ENCODE measurements at places on chromosomes 11 and 22.

DNA sequence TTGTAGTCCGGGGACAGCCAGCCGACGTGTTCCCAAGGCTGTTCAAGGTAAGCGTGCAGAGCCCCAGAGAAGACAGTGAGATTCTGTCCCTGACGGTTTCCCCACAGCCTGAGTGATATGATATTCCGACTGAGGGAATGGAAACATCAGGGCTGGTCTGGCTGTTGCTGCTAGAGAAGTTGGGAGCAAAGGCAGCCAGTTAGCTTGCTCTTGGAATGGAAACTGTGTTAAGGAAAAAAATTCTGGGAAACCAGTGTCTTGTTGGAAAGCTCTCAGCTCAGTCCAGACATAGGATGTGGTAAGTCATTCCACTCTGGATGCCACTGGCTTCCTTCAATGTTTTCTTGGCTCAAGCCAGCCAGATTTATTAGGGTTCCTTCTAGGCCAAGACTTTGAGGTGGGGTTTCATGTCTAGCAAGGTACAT, 8.8 kb downstream of the CRY2 start:
- no peak for DNase-seq

DNA sequence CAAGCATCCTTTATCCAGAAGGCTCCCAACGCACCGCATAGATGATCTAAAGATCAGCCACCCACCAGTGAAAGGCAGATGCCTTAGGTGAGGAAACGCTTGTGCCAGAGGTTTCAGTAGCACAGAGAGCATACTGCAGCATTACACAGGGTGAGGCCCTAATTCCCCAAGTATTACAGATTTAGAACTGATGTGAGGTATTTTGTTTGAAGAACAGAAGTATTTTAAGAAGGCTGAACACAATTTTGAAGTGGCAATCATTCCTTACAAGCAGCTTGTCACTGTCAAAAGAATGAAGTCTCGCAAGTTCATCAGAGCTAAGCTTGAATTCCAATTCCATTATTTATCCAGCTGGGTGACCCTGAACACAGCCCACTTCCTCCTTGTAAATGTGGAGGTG, 70.0 kb upstream of the FAT3 start:
- no peak for DNase-seq

DNA sequence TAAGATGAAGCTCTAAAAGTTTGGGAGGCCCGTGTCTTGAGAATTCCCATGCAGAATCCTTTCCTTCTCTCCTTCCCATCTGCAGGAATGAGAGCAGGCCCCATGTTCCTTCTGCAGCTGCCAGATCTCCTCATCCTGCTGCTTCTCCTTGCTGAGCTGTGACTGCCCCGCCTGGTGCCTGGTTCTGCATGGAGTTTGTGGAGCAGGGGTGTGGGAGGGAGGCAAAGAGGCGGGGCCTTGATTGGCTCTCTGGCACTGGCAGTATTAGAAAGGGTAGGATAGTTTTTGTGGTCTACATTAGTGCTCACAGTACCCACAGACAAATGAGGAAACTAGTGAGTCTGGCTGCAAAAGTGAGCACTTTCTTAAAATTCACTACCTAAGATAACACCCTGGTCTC, 91.1 kb upstream of the CLPB start:
- DNase-seq, result no peak

GRCh38 chr22:48315439-48316256, 1512.0 kb downstream of the BRD1 start:
- DNase-seq, result no peak

DNA sequence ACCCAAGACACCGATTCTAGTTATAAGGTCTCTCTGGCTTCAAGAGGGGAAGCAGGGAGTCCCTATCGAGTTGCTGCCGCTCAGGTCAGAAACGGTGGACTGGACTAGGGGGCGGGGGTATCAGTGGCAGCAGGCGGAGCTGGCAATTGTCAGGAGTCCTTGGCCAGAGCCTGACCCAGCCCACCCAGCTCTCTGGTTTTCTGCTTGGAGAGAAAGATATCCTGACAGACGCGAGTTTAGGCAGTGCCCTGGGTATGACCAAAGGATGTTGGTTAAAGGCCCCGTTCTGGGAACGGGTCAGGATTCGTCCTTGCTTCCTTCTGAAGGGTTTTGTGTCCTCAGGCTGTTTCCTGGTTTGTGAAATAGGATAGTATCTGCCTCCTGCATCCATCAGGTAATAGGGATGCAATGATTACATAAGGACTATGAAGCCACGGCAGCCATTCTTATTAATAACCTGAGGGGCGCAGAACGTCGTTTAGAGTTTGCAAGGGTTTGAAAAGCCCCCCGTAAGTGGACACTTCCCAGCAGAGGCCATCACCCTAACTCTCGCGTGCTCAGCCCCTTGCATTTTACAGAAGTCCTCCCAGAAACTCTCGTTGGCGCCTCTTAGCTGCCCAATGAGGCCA, 700 bp upstream of the DEPDC5 start:
- DNase-seq, result no peak

DNA sequence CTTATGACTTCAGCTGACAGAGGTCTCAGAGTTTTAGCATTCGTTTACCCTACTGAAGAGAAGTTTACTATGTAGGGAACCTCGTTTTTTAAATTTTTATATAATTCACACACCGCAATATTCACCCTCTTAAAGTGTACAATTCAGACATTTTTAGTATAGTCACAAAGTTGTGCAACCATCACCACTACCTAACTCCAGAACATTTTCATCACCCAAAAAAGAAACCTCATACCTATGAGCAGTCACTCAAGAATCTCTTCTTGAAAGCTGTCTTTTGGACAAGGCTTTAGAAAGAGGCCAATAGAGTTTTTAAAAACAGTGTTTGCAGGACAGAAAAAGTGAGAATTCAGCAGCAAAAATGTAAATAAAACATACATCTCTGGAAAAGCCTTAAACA, 39.5 kb upstream of the CLNS1A start:
- no peak for DNase-seq

GRCh38 chr22:46287873-46288751, 8.6 kb upstream of the GTSE1 start:
- DNase-seq, result peak; percentile 79

GRCh38 chr11:75323609-75324008, 27.9 kb downstream of the ARRB1 start:
- DNase-seq, result no peak

GRCh38 chr11:126832387-126832786, 168.2 kb downstream of the KIRREL3 start:
- no peak for DNase-seq

DNA sequence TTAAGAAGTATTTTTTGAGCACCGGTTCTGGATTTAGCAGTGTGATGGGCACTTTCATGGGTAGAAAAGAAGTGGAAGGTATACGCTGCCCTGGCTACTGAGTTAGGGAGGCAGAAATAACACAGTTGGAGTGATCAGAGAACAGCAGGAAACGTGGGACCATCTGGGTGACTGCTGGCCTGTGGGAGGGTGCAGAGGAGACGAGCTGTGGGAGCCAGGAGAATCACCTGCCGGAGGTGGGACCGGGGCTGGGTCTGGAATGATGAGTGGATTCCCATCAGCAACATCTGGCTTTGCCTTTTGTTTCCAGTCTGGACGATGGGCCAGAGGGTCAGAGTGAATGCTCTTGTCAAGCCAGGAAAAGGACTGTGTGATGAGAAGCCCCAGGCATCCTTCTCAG, 66.5 kb downstream of the BARX2 start:
- no peak for DNase-seq

DNA sequence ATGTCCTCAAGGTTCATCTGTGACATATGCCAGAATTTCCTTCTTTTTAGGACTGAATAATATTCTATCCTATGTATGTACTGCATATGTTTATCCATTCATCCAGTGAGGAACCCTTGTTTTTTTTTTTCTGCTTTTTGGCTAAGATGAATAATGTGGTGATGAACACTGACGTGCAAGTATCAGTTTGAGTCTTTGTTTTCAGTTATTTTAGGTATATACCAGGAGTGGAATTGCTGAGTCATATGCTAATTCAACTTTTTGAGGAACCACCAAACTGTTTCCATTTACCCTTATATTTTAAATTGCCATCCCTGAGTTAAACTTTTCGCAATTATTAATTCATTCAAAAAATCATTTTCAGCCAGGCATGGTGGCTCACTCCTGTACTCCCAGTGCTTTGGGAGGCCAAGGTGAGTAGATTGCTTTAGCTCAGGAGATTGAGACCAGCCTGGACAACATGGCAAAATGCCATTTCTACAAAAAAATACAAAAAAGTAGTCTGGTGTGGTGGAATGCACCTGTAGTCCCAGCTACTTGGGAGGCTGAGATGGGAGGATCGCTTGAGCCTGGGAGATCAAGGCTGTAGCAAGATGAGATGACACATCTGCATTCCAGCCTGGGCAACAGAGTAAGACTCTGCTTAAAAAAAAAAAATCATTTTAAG, 64.2 kb downstream of the MICAL2 start:
- no peak for DNase-seq

- DNase-seq, result peak; percentile 77
Measured at GRCh38 chr11:73950869-73951710, at the start of gene DNAJB13. DNAJB13 (plus strand) TSS chr11:73951026; CDS start chr11:73951070, 44 bp downstream.

DNA sequence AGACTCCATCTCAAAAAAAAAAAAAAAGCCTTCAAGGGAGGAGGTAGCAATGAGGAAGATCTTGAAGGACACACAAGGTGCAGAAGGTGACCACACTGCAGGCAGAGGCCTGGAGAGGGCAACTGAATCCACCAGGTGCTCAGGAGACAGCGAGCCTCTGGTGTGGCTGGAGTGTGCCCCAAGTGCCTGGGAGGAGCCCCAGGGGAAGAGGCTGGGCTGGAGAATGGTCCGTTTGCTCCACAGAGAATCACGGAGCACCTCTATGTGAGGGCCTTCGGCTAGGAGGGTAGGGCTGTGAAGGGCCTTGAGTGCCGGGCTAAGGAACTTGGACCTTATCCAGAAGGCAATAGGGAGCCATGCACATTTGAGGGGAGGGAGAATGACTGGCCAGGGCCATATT, 50.3 kb downstream of the ARRB1 start:
- no peak for DNase-seq

GRCh38 chr11:61392981-61393595, 701 bp downstream of the TMEM216 start:
- DNase-seq, result no peak

DNA sequence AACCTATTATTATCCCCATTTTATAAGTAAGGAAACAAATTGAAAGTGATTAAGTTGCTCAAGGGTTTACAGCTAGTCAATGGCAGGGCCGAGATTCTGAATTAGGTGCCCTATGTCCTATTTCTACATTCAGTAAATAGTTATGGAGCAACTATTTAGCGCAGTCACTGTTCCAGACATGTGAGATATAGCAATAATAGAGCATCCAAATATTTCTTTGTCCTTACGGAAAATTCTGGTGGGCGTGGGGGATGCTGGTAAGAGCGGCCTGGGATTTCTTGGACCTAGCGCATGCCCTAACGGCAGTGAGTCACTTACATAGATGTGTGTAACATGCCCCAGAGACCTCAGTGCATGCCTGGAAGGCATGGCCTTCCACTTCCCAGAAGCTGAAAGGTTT, 4.4 kb downstream of the DTX4 start:
- DNase-seq, result no peak

DNA sequence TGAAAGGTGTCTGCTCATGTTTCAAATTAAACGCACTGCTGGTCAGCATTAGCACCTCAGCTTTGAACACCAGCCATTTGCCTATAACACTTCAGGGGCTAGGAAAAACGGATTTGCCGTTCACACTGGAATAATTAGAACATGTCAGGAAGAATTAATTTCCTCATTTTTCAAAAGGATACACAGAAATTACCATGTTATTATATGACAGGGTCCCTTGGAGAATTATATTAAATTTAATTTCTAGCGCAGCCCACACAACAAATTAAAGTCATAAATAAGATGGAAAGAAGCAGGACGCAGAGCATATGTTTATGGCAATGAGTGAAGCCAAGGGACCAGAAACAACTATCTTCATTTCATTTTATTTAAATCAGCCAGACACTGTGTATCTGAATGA, 83.8 kb upstream of the SOX6 start:
- no peak for DNase-seq

GRCh38 chr22:24867323-24868022, 61.5 kb downstream of the SGSM1 start:
- DNase-seq, result no peak

All from GM18507 (cell line).